H4 (cell line): ENCODE measurements at places on chromosomes 12 and 14.

DNA sequence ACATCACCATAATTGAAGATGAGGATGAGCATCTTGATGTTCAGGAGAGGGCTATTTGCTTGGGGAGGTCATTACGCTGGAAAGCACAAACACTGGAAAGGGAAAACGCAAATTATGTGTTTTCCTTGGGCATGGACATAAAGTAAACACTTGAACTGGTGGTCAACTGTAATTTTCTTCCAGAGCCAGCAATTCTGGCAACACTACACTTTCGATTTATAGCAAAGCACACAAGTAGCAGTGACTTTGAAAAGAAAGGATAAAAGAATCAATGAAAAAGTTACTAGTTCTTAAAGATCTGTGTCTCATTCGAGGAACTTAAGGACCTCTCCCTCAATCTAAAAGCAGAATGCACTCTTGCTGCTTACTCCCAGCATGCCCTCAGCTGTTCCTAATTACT lies 2.2 kb downstream of the CLEC14A start:
- DNase-seq, result no peak

GRCh38 chr12:93184672-93185368 lies 192.9 kb upstream of the NUDT4 start:
- DNase-seq, result no peak

DNA sequence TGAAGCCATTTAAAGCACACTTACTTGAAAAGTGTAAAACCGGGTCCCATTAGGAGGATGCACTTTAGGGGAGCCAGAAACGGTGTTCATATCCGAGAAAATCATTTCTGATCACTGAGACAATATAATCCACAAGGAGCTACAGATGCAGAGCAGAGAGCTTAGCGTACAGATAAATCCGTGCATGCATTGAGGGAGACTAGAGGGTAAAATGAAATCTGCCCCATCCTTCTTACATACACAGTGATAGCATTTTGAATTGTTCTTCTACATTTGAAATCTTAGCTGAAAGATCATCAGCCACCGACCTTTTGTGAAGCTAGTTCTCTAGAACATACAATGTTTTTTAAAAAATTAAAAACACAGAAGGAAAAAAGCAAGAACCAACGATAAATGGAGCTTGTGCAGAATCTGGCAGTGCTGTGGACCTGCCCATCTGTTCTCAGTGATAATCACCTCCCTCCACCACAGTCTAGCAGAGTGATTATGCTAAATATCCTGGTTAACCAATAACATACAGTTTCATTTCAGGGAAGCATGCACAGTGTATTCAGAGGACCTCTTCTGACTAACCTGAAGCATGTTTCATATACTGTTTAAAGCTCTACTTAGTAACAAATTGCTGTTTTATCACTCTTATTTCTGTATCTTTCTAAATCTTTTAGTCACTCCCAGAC lies 161.1 kb downstream of the PPFIA2 start:
- peak; percentile 4 for DNase-seq

DNA sequence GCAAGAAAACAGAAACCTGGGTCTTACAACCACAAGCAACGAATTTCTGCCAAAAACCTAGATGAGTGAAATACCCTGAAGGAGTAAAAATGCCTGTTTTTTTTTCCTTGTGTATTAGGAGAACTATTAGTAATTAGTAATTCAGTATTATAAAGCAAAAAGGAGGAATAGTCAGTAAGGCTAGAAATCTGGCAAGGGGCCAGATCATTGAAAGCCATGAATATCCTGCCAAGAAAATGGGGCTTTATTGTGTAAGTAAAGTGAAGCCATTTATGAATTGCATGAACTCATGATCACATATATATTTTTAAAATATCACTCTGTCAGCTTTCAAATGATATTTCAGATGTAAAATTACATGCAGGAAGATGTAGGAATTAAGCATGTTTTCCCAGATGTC lies 57.9 kb downstream of the TXNDC16 start:
- no peak for DNase-seq

GRCh38 chr12:25812295-25812694 lies 146.2 kb upstream of the RASSF8 start:
- DNase-seq, result no peak

DNA sequence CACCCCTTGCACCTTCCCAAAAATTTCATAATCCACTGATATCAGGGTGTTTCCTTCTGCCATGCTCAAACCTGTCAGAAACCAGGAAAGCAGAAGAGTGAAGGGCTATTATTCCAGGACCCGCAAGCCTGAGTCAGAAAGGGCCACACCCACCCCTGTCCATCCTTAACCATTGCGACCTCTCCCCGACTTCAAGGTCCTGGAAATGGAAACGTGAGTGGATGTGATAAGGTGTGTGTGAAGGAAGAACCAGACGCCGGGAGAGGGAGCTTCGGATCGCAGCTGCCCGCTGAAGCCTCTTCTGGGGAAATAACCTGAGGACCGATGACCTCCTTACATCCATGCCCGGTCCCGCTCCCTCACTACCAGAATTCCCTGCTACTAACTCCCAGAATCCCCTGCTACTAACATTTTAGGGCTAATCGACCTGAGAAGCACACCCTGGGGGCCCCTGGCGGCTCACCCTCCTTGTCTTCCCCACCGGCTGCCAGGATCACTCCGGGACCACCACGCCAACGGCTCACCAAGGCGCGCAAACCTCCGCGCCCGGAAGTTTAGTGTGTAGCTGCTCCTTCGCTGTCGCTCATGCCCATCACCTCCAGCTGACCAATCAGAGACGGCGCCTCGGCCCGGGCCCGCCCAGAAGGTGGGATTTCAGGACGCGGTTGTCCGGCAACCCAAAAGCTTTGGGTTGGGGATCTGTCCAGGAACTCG lies at the start of gene ACYP1:
Gene ACYP1 (minus strand): TSS at position 534 of the 714 bp plus-strand sequence. CDS start 471 bp downstream, at position 63.
- peak; percentile 70 for DNase-seq

- peak; percentile 58 for DNase-seq
These were observed 2.2 kb downstream of the RCOR1 start for GRCh38 chr14:102594514-102595175.

DNA sequence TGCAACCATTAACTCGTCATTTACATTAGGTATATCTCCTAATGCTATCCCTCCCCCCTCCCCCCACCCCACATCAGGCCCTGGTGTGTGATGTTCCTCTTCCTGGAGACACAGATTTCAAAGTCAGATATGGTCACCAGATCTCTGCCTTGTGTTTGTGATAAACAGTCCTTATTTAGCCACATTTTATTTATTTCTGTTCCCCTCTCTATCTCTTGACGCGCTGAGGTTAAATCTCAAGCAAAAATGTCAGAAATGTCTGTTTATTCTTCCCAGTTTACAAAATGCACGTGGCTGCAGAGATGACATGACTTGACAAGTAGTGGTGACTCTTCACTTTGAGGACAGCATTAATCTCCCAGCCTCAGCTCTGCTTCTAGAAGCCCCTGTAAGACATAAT lies 11.5 kb upstream of the RASSF3 start:
- DNase-seq, result no peak

DNA sequence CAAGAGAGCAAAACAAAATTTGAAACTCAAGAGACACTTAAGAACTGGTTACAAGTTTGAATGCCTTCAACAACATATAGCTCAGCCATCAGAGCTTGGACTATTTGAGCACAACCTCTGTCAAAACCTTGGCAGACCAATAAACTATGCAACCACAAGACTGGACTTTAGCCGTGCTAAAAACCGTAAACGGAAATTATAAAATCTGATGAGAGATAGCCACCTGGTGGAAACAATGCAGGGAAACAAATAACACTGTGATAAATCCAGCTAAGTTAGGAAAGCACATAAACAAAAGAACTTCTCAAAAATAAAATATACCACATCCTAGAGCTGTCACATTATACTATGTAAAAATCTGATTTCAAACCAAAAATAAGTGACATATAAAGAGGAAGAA lies 1074.2 kb upstream of the NOVA1 start:
- peak; percentile 8 for DNase-seq

DNA sequence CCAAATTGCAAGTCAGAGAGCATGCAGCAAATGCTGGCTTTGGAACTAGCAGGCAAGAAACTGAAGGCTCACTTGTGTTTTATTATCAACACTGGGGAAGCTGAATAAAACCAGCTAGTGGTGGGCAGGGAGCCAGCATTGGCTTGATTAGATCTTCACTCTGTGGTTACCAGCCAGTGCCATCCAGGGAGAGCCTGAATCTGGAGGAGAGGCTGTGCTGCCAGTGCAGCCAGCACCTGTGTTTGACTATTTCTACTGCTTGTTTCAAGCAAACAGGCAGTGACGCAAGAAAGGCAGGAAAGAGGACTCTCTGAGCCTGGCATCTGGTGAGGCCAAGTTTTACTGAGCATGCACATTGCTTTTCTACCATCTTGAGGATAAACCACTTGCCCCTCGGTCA lies 247.0 kb downstream of the PHLDA1 start:
- DNase-seq, result peak; percentile 90

DNA sequence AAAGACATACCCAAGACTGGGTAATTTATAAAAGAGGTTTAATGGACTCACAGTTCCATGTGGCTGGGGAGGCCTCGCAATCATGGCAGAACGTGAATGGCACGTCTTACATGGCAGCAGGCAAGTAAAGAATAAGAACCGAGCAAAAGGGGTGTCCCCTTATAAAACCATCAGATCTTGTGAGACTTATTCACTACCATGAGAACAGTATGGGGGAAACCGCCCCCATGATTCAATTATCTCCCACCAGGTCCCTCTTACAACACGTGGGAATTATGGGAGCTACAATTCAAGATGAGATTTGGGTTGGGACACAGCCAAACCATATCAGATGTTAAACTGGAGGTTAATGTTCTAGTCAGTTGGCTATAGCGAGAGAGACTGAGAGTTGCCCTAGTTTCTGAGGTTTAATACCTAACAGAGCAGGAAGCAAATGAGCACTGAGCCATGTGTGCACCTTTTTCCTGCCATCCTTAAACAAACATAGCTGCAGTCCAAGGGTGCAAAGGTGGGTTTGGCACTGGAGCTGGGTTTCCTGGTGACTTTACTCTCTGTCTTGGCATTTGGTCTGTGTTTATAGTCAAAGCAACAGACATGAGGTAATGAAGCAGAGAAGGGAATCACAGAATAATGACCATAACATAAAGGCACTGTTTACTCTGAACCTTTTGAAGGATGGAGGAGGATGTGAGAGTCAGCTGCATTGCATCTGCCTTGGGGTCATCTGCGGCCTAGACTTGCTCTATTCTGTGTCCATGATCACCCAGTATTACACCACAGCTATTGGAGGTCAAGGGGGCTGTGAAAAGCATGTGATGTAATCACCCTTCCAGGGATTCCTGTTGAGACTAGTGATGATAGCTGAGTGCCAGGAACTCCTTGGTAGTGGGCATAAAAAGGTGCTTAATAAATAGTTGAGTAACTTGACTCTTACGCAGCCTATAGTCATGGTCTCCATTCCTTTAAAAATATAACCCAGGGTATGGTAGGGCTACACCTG lies 83.6 kb upstream of the USP44 start:
- DNase-seq, result peak; percentile 39

GRCh38 chr12:24595652-24596235 lies 353.2 kb downstream of the BCAT1 start:
- DNase-seq, result no peak

DNA sequence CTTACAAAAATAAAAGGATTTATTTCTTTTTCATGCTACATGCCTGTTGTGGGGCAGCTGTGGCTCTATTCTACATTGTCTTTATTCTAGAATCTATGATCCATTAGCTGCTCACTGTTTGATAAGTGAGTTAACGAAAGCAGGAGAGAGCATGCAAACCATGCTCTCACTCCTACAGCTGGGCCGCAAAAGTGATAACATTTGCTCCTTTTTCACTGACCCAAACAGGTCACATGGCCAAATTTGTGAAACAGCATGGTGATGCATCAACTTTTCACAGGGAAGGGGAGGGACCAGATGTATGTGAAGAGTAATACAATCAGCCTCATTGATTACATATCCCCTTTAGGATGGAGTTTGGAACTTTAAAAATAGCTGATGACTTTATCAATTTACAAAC lies 456.9 kb upstream of the SYT1 start:
- DNase-seq, result peak; percentile 48

GRCh38 chr12:105418229-105418628 lies 87.7 kb downstream of the C12orf75 start:
- DNase-seq, result peak; percentile 69

DNA sequence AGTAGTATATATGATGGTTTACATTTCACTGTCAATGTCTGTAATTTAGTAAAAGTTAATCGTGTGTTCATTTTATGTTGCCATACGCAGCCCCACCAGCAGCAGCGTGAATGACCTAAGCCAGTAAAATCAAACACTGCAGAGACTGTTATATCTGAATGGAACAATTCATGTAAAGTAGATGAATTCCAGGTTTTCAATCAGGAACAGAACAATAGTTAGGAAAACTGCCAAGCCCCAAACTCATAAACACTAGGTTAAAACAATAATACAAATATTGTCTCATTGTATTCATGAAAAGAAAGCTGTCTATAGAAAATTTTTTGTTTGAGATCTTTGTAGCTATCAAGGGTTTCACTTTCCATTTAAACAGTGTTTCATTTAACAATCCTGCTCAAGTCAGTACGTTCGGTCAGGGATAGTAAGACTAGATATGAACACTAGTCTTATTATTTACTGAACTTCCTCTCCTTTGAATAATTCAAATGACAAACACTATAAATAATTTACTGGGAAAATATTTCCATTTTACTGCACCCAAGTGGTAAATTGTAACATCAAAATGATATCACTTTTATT lies 256.8 kb upstream of the FLRT2 start:
- DNase-seq, result no peak

- DNase-seq, result no peak
These were observed 13.1 kb downstream of the GPR132 start for GRCh38 chr14:105052110-105052458.

- DNase-seq, result no peak
These were observed 10.6 kb upstream of the NRDE2 start for GRCh38 chr14:90342327-90342726.

GRCh38 chr12:125340791-125341190 lies 275.6 kb downstream of the AACS start:
- DNase-seq, result peak; percentile 97

DNA sequence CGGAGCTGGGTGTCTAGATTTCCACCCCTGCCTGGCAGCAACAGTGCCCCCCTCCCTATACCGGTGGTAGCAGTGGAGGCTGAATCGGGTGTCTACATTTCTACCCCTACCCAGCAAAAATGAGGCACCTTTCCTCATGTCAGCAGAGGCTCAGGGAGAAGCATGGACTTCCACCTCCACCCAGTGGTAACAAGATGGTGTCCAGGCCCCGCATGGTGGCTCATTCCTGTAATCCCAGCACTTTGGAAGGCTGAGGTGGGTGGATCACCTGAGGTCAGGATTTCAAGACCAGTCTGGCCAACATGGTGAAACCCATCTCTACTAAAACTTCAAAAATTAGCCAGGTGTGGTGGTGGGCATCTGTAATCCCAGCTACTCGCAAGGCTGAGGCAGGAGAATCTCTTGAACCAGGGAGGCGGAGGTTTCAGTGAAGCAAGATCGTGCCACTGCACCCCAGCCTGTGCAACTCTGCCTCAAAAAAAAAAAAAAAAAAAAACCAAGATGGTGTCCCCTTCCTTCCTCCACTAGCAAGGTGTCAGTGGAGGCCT lies 35.5 kb upstream of the OR5AU1 start:
- DNase-seq, result no peak

- peak; percentile 13 for DNase-seq
These were observed 78.0 kb downstream of the DBX2 start for GRCh38 chr12:44972746-44973421.
